ENCODE measurements at places on chromosomes 12 and 14. TPM values are rescaled to one million over a fixed set of nuclear protein-coding genes. Genes with fewer than 3 reads are reported as not detected.

SLC6A15 gene
- 2.8 TPM for total RNA-seq

KRT82 gene
- not detected for total RNA-seq

- H3K27me3 ChIP-seq, result peaks cover 17% of the 10 kb centered on the region
- DNase-seq, result no peak
- H3K4me1 ChIP-seq, result peaks cover 63% of the 10 kb centered on the region
- H3K4me3 ChIP-seq, result peak overlapping the region; percentile 62
These were observed 8.1 kb downstream of the ZNF219 start for GRCh38 chr14:21090194-21090939.

GRCh38 chr12:110619534-110619953 is 5.6 kb downstream of the TCTN1 start:
- no peak overlapping the region for H3K27ac ChIP-seq
- no peak overlapping the region for H3K4me3 ChIP-seq
- DNase-seq, result no peak
- H3K4me1 ChIP-seq, result peaks cover 5% of the 10 kb centered on the region
- no peaks in the 10 kb centered on the region for H3K36me3 ChIP-seq

DNA sequence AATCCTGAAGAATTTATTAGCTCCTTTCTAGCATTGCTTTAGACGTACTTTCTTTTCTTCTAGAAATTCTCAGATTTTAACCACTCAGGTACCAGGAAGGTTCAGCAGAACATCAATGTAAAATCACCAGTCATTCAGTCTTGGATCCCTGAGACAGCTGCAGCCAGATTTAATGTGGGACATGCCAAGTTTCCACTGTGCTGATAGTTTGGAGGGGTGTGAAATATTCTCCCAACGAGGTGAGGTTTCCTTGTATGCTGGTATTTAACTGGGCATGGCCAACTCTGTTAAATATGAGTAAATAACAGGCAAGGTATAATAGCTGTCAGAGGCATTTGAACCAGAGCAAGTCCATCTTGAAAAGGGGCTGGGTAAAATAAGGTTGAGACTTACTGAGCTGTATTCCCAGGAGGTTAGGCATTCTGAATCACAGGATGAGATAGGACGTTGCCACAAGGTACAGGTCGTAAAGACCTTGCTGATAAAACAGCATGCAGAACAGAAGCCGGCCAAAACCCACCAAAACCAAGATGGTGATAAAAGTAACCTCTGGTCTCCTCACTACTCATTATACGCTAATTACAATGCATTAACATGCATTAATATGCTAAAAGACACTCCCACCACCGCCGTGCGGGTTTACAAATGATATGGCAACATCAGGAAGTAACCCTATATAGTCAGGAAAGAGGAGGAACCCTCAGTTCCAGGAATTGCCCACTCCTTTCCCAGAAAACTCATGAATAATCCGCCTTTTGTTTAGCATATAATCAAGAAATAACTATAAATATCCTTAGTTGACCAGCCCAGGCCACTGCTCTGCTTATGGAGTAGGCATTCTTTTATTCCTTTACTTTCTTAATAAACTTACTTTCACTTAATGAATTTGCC is 75.2 kb upstream of the RASSF8 start:
- no peak overlapping the region for H3K4me3 ChIP-seq
- H3K4me1 ChIP-seq, result peaks cover 15% of the 10 kb centered on the region
- no peaks in the 10 kb centered on the region for H3K27me3 ChIP-seq
- peaks cover 3% of the 10 kb centered on the region for H3K36me3 ChIP-seq
